ENCODE measurements at places on chromosomes 4 and X.

- DNase-seq: no peak
Measured at GRCh38 chrX:97787849-97788248, 904.1 kb downstream of the RPA4 start.

- DNase-seq: no peak
Measured at GRCh38 chr4:13515268-13515667, 29.0 kb downstream of the NKX3-2 start.

DNA sequence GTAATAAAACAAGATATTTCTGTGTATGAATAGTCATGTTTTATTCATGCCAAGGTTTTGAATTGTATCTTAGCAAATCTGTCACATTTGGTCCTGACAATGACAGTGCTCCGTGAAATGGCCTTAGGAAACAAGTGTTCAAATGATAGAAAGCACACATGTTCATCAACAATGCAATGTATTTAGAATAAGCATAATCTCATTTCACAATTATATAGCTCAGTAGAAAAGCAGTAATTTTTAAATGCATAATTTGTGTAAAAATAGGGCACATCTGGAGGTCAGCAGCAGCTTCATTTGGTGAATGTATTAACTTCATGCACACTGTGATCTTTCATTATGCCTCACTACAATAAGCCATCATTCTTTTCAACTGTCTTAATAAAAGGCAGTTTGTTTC, 380.4 kb downstream of the GPM6A start:
- no peak for DNase-seq

DNA sequence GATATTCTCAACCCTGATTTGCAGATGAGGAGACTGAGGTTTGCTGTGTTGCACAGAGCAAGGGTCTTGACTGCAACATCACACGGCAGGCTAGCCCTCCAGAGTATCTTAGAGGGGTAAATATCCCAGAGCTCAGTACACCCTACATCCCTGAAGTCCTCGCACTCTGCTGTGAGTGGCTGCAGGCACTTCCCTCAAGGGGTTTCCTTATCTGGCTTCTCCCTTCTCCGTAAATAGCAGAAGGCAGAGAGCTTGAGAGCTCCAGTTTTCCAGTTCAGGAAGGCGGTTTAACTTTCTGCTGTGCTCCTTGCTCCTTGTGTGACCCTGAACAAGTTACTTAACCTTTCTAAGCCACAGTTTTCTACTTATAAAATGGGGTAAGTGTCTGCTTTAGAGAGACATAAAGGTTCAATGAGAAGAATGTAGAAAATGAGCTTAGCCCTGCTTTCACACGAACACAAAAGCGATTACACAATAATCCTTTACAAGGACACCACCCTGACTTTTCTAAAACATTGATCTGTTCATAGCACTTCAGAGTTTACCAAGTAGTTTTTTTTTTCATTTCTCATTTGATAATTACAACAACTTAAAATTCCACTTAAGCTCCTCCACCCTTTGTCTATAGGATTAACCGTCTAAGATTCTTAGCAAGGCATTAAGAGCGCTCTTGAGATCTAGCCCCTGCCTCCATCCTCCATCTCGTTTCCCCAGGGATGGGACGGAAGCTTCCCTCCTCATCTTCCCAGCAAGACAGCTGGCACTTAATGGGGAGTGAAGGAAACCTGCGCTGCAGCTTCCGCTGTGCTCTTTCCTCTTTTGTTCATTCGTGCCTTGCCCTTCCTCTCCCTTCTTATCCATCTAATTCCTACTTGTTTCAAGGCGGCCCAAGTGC, 68.4 kb downstream of the TAPT1 start:
- no peak for DNase-seq

DNA sequence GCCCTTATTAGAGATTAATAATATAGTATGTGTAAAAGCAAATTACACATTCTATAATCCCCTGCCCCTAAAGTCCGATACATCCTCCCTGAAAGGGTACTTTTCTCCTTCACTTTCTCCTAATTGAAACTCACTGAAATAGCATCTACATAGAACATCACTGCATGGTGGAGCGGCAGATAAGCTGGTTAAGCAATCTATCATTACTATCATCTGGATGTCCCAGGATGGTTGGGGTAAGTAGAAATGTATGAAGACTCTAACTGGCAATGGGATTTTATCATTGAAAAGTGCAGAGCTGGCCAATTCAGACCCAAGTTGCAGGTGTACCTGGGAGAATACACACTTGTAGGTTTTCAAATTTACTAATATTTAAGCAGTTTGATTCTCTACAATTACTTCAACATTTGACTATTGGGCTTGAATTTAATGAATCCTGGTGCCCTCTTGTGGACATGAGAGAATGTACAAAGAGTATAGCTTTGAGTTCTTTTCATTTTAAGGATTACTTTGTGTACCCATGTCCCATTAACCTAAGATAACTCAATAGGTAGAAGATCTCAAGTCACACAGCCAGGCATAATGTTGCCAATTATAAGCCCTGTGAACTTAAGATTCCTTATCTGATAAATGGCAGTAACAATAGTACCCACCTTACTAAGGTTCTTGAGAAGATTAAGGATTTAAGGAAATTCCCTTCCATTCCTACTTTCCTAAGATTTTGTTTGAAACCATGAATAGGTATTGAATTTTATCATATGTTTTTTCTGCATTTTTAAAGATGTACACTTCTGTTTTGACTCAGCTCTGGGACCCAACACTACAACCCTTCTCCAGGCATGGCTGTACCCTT, 69.8 kb downstream of the SHROOM3 start:
- DNase-seq: peak; percentile 32

- no peak for DNase-seq
Measured at GRCh38 chr4:80069108-80069836, 3.8 kb downstream of the ANTXR2 start.

DNA sequence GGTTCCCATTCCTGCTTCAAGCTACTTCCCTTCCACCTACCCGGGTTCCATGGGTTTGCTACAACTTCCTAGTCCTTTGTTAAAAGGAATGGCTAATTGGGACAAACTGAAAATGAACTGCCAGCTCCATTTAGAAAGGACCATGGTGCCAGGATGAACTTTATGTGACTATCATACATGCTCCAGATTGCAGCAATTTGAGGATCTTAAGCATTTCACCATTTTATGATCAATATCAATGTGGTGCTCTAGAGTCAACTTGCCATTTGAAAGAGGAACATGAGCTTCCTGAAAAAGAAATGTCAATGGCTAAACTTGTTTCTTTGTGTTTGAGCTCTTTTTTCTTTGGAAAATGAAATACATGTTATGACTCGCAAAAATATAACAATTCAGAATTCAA, 92.7 kb upstream of the IL15 start:
- DNase-seq: no peak

DNA sequence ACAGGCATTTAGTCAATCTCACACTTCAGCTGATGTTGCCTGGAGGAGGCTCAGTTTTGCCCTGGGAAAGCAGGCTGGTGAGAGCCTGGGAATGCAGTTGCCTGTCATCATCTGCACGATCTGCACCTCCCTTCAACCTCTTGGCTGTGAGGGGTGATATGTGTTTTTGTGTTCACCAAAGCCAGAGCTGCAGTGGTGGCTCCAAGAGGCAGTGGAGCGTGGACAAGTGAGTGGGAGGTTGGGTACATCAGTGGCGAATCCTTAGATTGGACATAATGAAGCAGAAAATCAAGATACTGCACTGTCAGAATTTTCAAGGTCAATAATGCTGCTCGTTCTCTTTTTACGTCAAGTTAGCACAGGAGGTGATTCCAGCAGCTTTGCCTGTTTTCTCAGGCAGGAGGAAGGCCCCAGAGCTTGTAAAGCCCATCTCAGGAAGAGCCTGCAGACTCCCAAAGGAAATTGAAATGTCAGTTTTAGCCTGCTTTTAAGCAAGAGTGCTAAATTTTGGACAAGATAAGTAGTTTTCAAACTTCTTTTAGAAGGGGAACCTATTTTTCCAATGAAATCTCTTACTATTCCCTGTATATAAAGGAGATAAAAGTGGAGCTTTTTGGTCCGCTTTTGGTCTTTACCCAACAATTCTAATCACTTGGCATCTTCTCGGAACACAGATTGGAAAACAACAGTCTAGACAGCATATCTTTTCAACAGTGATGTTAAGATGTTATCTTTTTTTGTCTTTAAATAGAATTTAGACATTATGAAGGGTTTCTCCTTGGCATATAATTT, 92.8 kb downstream of the FRAS1 start:
- no peak for DNase-seq

GRCh38 chr4:151744614-151745013, 16.2 kb downstream of the GATB start:
- DNase-seq: no peak

GRCh38 chr4:108520807-108521206, 99.6 kb upstream of the RPL34 start:
- no peak for DNase-seq

- DNase-seq: no peak
Measured at GRCh38 chr4:158667651-158668198, 4.0 kb downstream of the C4orf46 start.

GRCh38 chrX:47637546-47638195, 7.9 kb upstream of the CFP start:
- DNase-seq: no peak

GRCh38 chr4:98203332-98204235, 57.6 kb upstream of the RAP1GDS1 start:
- DNase-seq: no peak

GRCh38 chr4:159420162-159421057, 317.5 kb downstream of the RAPGEF2 start:
- DNase-seq: no peak

GRCh38 chr4:14897217-14897616, 105.1 kb upstream of the CPEB2 start:
- no peak for DNase-seq

- DNase-seq: no peak
Measured at GRCh38 chr4:64405761-64406160, 3.5 kb downstream of the TECRL start.

DNA sequence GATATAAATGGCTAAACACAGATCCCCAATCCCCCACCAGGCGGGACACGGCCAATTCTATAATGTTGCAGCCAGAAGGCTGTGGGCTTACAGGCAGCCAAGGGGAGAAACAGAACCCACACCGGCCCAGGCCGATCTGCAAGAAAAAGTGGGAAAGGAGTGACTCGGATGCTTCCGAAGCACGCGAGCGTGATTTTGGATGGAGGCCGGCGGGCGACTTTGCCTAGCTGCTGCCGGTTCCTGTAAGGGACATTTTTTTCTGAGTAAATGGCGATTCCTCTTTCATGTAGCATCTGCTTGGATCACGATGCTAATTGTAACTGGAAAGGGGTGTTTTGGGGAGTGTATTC, 470.2 kb downstream of the PCDH19 start:
- no peak for DNase-seq

DNA sequence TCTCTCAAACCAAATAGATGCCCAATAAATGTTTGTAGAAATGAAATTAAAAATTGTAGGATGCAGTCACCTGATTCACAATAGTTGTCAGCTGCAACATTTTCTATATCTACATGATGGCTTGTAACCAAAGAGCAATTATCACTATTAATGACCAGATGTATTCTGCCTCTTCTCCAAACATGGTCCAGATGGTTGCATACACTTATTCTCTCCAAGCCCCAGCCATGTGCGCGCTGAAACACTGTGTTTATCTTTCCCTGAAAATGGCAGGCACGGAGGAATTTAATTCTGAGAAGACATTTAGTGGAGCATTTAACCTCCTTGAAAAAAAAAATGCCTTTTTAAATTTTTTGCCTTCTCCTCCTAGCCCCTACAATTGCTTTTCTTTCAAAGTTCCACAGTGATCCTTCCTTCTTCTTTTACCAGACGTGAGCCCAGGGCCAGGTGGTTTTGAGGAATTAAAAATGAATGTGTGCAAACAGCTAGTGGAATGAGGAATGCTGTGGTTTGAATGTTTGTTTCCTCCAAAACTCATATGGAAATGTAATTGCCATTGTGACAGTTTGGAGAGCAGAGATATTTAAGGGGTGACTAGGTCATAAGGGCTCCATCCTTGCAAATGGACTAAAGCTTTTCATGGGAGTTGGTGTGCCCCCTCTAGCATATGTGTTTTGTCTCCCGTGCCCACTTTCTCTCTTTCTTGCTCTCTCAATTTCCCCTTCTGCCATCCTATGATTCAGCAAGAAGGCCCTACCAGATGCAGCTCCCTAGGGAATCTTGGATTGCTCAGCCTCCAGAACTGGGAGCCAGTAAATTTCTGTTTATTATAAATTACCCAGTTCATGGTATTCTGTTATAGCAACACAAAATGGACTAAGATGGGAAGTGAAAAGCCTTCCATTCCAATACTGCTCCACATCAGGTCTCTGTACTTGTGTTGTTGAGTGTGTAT, 136.0 kb downstream of the GABRB1 start:
- no peak for DNase-seq

GRCh38 chr4:57102050-57102624, 8.0 kb downstream of the IGFBP7 start:
- no peak for DNase-seq

GRCh38 chr4:177380730-177381287, 61.4 kb downstream of the AGA start:
- no peak for DNase-seq
